Fibroblast of the conjunctiva (primary cell): ENCODE measurements at places on chromosomes 2 and 18.
A peak's percentile ranks its signal among the peaks of the same experiment; 100 is the strongest.

DNA sequence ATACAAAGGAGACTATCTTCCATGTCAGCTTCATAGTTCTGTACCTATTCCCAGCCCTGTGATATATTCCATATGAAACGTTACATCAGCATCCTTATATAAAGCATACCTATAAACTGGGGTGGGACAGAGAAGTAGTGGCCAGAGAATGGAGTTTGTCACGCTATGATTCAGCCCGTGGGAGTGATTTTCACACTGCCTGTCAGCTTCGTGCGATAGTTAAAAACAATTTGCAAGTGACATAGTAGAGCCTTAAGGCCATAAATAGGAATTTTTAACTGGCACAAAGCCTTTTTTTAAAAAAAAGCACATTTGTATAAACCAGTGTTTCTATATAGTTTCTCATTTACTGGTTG, 30.2 kb downstream of the PKP4 start:
- no peak for DNase-seq

- DNase-seq, result no peak
Measured at GRCh38 chr2:60105906-60106305, 447.5 kb downstream of the BCL11A start.

DNA sequence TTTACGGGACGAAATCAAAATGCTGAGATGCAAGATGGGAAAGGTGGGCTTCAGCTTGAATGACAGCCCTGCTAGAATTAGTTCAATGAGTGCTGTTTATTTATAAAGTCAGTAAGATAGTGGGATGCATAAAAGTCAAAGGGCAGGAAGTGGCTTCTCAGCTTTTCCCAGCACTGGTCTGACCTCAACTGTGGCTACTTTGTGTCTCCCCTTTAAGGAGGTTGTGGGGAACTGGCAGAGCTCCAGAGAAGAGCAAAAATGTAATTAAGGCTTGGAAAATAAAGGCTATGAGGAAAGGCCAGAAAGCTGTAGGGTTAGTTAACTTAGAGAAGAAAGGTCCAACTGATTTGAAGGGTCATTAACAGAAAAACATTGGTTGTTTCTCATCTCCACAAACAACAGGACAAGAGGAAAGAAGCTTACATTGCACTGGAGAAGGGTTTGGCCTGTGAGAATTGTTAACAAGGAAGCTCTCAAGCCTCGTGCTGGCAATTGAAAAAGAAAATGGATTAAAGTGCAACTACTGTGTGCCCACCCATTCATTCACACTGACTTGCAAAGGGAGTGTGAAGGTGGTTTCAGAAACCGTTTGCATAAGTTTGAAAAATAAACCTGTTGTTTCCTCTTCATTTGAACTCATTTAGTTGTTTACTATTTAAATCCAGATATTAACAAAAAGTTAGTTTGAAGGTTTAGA, 68.8 kb upstream of the CD28 start:
- no peak for DNase-seq

- no peak for DNase-seq
Measured at GRCh38 chr2:218033208-218033589, 30.4 kb upstream of the TNS1 start.

DNA sequence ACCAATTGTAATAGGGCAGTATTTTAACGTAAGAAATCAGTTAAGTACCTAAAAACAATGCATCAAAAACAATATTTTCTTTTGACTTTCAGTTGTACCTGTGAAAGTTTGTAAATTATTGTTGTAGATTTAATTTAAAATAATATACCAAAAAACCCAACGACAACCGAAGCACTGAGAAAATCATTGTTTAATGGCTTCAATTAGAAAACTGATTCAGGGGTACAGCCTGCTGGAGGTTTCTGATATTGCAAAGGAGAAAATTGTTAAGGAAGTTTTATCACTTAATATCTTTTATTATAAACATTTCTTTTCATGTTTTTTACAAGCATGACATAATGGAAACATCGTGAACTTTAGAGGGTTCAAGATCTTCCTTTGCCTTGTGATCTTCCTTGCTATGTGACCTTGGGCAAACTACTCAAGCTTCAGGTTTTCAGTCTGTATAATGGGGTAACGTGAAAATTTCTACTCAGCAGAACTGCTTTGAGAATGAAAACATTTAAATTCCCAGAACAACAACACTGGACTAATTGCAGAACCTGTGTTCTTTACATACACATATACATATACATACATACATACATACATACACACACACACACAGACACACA, 76.3 kb upstream of the GLS start:
- DNase-seq, result peak; percentile 10

GRCh38 chr18:40624959-40625358, 1330.1 kb upstream of the PIK3C3 start:
- no peak for DNase-seq

DNA sequence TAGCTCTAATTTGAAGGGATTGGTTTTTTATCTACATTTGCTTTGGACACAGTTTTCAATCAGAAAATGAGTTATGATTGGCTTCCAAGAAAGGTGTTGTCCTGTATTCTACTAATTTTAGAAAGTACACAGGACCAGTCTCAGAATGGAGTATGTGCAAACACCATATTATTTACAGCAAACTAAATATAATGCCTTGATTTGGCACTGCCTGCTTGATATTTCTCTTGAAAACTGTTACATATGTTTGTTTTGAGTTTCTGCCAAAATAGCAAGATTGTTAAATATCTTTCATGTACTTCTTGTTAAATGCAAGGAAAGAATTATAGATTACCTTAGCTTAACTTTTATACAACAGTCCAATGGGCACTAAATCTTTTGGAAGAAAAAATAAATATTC, 694.9 kb downstream of the KCNJ3 start:
- no peak for DNase-seq

DNA sequence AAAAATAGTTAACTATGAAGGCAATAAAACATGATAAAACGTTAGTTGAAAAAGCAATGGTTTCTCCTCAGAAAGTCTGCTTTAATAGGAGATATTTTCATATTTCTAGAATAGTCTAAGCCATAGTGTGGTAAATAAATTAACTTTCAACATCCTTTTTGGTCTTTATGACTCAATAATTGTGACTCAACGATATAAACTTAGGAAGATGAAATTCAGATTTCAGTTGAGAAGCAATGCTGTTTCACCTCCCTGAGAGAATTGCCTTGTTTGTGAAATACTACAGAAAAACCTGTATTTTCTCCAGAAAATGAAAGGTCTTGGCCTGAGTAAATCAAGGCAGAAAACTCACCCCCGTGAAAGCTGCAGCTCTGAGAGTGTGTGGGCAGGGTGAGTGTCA, 166.9 kb downstream of the ETAA1 start:
- no peak for DNase-seq

DNA sequence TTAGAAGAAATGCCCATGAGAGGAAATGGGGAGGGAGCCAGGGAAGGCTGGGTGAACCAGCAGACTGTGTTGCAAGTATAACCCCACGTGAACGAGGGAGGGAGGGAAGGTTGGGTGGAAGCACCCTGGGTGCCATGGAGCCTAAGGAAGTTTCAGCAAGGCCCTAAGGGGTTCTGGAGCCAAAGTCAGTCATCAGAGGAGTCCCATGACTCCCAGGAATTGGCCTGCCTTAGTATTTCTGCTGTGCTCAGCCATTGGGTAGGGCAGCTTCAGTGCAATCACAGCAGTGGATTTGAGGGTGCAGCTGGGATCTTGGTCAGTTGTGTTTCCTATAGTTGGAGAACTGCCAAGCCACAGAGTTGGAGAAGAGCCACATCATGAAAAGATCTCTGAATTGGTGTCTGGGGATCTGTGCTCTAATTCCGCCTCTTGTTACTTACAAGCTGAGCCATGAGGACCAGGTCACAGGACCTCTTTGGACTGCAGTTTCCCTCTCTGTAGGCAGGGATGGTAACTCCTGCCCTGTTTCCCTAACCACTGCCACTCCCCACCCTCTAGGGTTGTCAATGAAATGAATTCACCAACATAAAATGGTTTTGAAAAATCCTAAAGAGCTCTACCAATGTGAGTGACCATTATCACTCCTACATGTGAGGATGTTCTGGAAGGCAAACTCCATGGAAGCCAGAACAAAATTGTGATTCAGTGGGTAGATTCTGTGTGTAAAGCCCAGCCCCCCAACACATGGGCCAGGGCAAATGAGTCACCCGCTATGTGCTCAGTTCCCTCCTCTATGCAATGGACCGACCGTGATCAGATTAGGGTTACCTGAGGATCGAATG, 108.9 kb downstream of the CLIP4 start:
- peak; percentile 30 for DNase-seq

DNA sequence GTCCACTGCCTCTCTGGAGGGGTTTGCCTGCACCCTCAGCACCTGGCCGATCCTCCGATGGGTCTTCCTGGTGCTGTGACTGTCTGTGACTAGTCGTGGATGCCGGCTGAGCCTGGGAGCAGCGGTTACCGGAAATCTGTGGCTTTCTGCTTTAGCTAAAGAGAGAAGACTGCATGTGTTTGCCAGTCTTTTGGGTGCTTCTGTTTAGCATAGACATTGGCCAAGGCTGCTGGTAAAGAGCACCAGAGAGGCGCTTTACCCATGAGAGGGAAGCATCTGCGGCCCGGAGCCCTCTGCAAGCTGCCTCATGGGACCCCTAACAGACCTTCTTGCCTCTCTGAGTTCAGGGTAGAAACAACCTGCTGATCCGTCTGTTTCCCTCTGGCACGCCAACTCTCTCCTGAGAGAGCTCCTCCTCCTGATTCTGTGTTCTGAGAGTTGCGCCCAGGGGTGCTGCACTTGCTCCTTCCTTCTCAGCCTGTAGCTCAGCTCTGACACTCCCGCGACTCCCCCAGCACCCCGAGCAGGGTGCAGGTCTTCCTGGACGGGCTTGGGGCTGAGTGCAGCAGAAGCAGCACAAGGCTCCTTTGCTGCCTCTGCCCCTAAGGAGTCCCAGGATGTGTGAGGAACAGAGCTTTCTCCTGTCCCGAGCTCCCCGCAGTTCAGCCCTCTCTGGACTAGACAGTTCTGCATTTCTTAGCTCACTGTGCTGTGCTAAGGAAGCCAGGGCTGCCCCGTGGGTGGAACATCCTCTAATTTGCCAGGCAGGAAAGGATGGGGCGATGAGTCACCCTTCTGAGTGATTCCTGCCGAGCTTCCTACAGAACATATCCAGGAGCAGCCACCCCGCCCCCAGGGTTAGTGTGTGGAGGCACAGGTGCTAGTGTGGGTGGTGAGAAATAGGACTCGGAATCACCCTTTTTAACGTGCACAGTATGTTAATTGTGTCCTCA, 203.2 kb downstream of the SH3RF3 start:
- peak; percentile 60 for DNase-seq

- no peak for DNase-seq
Measured at GRCh38 chr2:105592288-105592687, 152.4 kb upstream of the NCK2 start.

GRCh38 chr2:45729753-45730512, 78.5 kb downstream of the PRKCE start:
- DNase-seq, result no peak

DNA sequence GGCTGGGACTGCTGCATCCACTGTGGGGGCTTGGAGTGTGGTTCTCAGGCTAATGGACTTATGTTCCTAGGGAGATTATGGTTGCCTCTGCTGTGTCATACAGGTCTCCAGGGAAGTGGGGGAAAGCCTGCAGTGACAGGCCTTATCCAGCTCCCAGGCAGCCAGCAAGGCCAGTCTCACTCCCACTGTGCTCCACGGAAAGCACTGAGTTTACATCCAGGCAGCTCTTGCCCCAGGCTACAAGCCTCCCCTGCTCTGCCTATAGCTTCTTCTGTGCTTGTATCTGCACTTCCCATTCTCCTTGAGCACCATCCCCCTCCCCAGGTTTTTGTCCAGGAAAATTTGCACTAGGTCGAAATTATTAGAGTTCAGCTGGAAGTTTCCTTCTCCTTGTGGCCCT, 231.9 kb downstream of the ZRANB3 start:
- no peak for DNase-seq

- DNase-seq, result no peak
Measured at GRCh38 chr18:26635466-26635865, 87.1 kb upstream of the KCTD1 start.

- peak; percentile 43 for DNase-seq
Measured at GRCh38 chr2:213119061-213119809, 32.2 kb downstream of the IKZF2 start.

GRCh38 chr2:176692533-176692932, 423.3 kb downstream of the MTX2 start:
- no peak for DNase-seq

DNA sequence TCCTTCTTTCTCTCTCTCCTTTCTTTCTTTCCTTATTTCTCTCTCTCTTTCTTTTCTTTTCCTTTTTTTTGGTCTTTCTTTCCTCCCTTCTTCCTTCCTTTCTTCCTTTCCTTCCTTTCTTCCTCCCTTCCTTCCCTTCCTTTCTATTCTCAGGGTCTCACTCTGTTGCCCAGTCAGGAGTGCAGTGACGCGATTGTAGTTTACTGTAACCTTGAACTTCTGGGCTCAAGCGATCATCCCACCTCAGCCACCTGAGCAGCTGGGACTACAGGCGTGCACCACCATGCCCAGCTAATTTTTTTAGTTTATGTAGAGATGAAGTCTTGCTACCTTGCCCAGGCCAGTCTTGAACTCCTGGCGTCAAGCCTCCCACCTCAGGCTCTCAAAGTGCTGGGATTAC, 83.8 kb upstream of the PPM1B start:
- DNase-seq, result no peak

DNA sequence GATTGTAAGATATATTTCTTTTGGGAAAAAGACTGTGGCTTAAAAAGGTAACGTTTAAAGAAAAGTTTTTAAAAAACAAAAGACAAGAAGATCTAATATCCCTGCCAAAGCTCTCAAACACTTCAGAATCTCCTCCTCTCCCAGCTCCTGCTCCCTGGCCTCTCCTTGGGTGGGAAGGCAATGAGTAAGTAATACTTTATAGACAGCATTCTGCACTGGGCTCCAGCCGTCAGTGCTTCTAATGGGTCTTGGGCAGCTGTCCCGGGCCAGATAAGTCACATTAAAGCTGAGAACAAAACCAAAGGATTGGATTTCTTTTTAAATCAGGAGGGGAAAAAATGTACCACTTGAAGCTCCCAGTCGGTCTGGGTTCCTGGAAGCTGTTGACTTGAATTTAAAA, 133.7 kb downstream of the ALPK2 start:
- DNase-seq, result no peak

- no peak for DNase-seq
Measured at GRCh38 chr2:20213651-20214565, 11.0 kb downstream of the SDC1 start.

DNA sequence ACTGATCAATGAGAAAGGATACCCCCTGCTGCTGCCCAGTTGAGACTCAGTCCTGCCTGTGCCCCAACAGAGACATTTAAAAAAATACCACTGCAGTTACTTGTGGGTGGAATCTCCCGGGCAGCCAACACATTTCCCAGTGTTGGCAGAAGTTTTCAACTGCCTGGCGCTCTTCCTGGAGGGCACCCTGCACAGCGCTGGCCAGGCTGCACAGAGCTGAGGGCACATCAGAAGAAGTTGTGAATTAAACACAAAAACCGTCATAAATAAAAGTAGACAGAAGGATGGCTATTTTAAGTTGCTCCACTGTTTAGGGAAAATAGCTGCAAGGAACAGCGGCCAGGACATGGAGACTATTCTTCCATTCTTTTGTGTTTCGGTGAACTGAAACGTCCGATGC, 110.2 kb upstream of the THOC1 start:
- no peak for DNase-seq

GRCh38 chr2:236568068-236568921, 1.3 kb upstream of the ACKR3 start:
- DNase-seq, result no peak
